ENCODE measurements at places on chromosomes 12 and 14.

GRCh38 chr14:71201840-71202239 lies 294.6 kb downstream of the PCNX1 start:
- no peak for DNase-seq

DNA sequence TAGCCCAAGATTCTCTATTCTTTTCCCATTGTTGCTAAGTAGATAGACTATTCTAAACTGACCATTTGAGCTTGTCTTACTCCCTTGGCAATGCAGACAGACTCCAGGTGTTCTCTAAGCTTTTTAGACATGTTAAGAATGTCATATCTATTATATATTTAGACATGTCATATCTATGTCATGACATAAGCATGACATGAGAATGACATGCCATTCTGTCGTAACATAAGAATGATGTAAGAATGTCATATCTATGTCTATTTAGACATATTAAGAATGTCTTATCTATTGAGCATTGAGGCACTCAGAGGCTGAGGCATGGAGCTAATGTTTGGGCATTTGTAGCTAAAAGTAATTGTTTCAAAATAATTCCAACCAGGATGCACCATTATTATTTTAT lies 277.3 kb upstream of the ATP2B1 start:
- no peak for DNase-seq

DNA sequence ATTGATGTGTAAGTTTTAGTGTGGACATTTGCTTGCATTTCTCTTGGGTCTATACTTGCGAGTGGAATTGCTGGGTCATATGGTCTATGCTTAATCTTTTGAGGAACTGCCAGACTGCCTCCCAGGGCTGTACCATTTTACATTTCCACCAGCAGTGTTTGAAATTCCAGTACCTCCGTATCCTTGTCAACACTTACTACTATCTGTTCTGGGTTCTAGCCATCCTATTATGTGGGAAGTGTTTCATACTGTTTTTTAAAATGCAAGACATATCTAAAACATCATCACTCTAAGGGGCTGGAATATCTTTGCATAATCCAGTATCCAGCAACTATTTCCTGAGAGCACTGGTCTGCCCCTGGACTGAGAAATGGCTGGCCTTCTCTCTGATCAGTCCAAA lies 80.2 kb upstream of the RIN3 start:
- no peak for DNase-seq

DNA sequence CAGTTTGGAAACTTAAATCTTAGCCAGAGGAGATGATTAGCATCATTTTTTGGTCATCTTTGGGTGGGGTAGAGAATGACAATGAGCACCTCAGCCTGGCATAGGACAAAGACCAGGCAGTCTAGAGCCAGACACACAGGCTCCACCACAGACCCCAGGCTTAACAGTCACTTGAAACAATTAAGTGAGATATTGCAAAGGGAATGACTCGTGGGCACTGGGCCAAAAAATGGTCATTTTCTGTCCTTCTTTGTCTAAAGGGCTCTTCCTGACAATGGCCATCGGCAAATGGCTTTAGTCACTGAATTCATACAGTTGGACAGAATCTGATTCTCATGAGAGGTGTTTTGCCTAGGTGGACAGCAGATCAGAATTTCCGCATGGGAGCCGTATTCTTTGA lies 78.0 kb upstream of the DICER1 start:
- DNase-seq = no peak

DNA sequence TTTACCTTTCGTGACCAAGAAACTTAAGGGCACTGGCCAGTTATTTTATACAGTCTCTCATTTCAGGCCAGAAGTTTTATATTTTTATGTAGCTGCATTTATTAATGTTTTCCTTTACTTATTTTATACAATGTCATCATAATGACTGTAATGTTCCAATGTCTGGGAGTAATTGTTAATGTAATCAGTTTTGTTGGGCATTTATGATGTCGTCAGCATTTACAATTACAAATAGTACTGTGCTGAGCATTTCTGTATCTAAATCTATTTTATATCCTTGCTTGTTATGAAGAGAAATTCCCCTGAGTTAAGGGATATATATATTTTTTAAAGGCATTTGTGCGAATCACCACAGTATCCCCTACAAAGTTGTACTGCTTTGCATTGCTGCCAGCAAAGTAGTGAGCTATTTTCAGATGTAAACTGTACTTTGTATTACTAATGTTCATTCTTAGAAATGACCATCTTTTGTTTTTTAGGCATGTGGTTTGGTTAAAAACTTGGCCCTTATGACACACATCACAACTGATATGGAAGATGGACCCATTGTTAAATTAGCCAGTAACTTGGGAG lies 74.4 kb downstream of the POLR3B start:
- DNase-seq = no peak

GRCh38 chr12:110028323-110028722 lies 20.0 kb downstream of the C12orf76 start:
- no peak for DNase-seq

DNA sequence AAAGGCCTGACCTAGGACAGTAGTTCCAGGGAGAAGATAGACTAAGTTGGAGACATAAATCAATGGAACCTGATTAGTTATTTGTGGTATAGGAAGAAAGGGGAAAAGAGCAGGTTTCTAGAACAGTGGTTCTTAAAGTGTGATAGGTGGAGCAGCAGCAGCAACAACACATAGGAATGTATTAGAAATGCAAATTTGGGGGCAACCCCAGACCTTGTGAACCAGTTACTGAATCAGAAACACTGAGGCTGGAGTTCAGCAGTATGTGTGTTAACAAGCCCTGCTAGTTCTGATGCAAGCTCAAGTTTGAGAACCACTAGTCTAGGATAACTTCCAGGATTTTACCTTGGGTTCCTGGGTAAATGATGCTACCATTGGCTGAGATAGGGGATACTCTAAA lies 308.7 kb downstream of the EMP1 start:
- no peak for DNase-seq

GRCh38 chr14:61103541-61104339 lies 122.7 kb downstream of the SLC38A6 start:
- no peak for DNase-seq

GRCh38 chr12:11780521-11781101 lies 131.1 kb downstream of the ETV6 start:
- DNase-seq = no peak

- no peak for DNase-seq
Observed at GRCh38 chr12:67519484-67520433, 128.8 kb upstream of the DYRK2 start.
